ENCODE measurements at places on chromosomes 6 and 20.

- DNase-seq: no peak
These were observed 185.1 kb downstream of the PDE7B start for GRCh38 chr6:136036601-136037000.

GRCh38 chr6:148559848-148560433 lies 186.9 kb upstream of the UST start:
- DNase-seq: peak; percentile 91

- peak; percentile 84 for DNase-seq
These were observed 39.4 kb upstream of the KCNK16 start for GRCh38 chr6:39361657-39362486.

GRCh38 chr6:26202201-26202611 lies 115.0 kb downstream of the HFE start:
- no peak for DNase-seq

DNA sequence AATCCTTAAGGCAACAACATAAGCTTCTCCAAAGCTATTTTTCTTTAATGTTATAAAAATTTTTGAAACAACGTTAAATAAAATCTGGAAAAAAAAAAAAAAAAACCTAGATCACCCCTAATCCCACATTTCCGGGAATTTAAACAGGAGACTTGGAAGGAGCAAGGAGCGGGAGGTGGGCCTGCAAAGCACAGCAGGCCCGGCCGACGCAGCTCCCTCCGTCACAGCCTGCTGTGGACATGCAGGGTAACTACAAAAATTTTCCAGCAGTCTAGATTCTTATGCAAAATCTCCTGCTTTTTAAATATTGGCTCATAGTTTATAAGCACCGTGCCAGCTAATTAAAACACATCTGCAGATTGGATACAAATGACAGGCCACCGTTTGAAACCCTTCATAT lies 23.5 kb downstream of the FOXF2 start:
- DNase-seq: no peak

GRCh38 chr6:106886081-106886843 lies 88.3 kb downstream of the CD24 start:
- DNase-seq: no peak

Measured in ecto neural progenitor cell (in vitro differentiated cells).